ENCODE measurements at places on chromosomes 4 and X.

DNA sequence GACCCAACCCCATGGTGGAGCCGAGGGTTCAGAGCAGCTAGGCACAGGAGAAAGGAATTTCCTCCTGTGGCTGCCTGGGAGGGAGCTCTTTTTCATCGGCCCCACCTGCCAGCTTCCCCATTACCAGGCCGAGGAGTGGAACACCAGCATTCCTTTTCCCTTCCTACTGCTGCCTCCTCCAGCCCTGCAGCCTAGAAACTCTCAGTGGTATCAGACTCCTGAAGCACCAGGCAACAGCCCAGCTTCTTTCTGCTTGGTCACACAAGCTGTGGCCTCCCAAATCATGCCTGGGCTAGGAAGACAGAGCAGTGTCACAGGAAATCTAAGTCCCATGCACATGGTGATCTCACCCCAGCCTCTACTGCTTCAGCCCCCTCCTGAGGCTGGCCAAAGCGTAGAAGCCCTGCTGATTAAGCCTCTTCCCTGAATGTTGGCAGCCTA is 30.1 kb downstream of the RTL5 start:
- DNase-seq = no peak

GRCh38 chrX:109880629-109881028 is 122.3 kb upstream of the TMEM164 start:
- DNase-seq = no peak

GRCh38 chrX:105471597-105471996 is 251.1 kb upstream of the TEX13A start:
- DNase-seq = no peak

GRCh38 chrX:86148024-86148511 is at the start of gene DACH2:
TSS of gene DACH2 (plus strand) at chrX:86148451.
- DNase-seq = no peak

- no peak for DNase-seq
Observed at GRCh38 chr4:8730159-8730558, 137.6 kb downstream of the CPZ start.

- no peak for DNase-seq
Observed at GRCh38 chrX:106862972-106863688, 40.0 kb downstream of the RIPPLY1 start.

DNA sequence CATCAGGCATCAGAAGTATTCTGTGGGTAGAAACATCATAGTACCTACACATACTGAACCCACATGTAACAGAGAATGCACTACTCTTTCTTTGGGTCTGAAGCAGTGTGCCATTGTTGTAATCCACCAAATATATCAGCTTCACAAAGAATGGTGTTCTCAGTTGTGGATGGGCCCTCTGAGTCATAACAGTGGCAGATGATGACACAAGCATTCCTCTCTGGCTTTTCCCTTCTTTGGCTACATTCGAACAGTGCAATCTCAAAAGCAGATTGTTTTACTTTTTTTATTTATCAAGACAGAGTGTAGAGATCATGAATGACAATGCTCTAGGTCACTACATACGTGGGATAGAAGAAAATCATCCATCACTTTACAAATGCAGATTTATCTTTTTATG is 247.2 kb upstream of the EPHA5 start:
- no peak for DNase-seq

GRCh38 chr4:119032921-119033685 is 102.5 kb upstream of the MYOZ2 start:
- DNase-seq = no peak

- no peak for DNase-seq
Observed at GRCh38 chrX:20718592-20719380, 452.1 kb upstream of the RPS6KA3 start.

- DNase-seq = no peak
Observed at GRCh38 chrX:21581479-21581878, 76.7 kb downstream of the KLHL34 start.

- no peak for DNase-seq
Observed at GRCh38 chr4:79993476-79993875, 79.6 kb downstream of the ANTXR2 start.

- DNase-seq = no peak
Observed at GRCh38 chr4:99855678-99856077, 38.5 kb downstream of the LAMTOR3 start.

GRCh38 chr4:41373221-41373620 is 116.5 kb downstream of the UCHL1 start:
- DNase-seq = no peak

GRCh38 chr4:76342191-76342590 is 35.7 kb downstream of the STBD1 start:
- DNase-seq = no peak

GRCh38 chrX:115311139-115311538 is 21.6 kb downstream of the LUZP4 start:
- DNase-seq = no peak

DNA sequence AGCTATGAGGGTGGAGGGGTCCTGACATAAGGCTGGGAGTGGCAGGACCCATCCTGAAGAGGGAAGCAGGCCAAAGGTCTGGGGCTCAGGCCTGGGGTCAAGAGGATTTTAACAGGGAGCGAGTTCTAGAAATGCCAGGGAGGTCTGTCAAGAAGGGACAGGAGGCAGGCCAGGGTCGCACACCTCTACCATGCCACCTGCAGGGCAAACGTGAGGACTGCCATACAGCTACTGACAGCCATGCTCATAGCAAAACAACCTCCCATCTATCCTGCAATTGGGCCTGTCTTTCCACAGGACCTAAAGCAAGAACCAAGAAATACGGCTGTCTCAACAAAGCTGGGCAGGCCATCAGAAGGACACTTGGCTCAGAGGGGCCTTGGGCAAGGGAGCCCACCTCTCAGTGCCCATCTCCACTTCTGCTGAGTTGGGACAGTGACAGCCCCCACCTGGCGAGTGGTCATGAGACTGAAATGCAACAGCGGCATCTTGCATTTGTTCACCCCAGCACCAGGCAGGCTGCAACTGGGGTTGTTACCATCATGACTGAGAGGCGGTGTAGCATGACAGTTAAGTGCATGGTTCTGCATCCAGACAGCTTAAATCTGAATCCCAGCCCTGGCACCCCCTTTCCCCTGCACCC is 92.7 kb downstream of the WFS1 start:
- no peak for DNase-seq

- DNase-seq = no peak
Observed at GRCh38 chr4:23768541-23768940, 121.3 kb downstream of the PPARGC1A start.

DNA sequence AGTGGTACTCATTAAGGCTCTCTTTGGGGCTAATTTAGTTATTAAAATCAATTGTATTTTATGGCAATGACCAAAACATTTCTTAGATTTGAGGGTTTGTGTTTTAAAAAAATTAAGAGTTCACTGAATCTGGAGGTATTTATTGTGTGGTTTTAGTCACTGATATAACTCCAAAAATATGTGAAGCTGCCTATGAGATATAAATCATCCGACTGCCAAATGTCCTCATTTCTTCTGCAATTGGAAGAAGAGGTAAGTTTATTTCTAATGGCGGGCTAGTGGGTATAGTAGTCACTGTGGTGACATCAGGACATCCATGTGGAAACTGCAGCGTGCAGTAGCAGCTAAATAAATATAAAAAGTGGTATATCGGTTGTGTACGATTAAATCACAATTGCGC is 205.5 kb downstream of the MID1 start:
- no peak for DNase-seq

DNA sequence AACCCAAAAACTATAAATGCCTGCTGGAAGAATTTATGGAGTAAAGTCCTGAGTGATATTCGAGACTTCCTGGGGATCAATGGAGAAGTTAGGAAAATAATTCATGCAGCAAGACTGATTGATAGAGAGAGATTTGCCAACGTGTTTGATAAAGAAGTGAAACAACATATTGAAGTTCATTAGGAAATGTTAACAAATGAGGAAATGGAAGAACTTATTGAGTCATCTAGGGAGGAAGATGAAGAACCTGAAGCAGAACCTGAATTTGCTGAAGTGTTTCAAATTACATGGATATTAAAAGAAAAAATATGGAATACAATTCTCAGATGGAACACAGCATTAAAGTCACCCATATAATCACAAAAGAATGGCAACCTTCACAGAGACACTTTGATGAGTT is 39.0 kb downstream of the DDX60 start:
- DNase-seq = no peak

- no peak for DNase-seq
Observed at GRCh38 chr4:147287588-147287890, 193.4 kb upstream of the EDNRA start.

Measured in activated CD8-positive, alpha-beta memory T cell treated with anti-CD3 and anti-CD28 coated beads for 4 hours (primary cell).